ENCODE measurements at places on chromosomes 2 and 18. TPM values are rescaled to one million over a fixed set of nuclear protein-coding genes. Genes with fewer than 3 reads are reported as not detected.

Gene ICA1L
- total RNA-seq = 0.89 TPM

- no peak for DNase-seq
These were observed 9.1 kb downstream of the NGEF start for GRCh38 chr2:233003658-233004555.

Gene TCF4
- 424 TPM for total RNA-seq

DNA sequence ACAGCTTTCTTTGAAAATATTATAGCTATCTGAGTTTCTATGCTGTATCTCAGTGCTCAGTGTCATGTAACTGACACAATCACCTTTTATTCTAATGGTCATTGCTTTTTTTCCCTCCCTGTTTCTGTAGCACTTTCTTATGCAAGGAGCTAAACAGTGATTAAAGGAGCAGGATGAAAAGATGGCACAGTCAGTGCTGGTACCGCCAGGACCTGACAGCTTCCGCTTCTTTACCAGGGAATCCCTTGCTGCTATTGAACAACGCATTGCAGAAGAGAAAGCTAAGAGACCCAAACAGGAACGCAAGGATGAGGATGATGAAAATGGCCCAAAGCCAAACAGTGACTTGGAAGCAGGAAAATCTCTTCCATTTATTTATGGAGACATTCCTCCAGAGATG lies 56.4 kb downstream of the SCN2A start:
- no peak for DNase-seq

Gene SERPINB10
- not detected for total RNA-seq

DNA sequence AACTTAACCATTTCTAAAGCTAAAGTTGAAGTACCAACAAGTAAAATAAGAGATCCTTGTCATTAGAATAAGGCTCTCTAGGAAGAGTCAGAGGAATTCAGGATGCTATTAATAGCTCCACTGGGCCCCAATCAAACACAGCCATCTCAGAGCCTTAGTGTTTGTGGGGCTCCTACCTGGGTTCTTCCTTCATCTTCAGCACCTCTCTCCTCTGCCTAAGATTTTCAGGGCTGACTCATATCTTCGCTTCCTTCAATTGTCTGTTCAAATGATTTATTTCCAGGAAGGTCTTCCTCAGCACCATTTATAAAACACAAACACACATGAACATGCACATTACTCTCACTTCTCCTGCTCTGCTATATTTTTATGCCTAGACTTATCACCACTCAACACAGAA lies 119.5 kb downstream of the COL6A3 start:
- DNase-seq = no peak

Gene ITPRIPL1
- 4.0 TPM for total RNA-seq

DNA sequence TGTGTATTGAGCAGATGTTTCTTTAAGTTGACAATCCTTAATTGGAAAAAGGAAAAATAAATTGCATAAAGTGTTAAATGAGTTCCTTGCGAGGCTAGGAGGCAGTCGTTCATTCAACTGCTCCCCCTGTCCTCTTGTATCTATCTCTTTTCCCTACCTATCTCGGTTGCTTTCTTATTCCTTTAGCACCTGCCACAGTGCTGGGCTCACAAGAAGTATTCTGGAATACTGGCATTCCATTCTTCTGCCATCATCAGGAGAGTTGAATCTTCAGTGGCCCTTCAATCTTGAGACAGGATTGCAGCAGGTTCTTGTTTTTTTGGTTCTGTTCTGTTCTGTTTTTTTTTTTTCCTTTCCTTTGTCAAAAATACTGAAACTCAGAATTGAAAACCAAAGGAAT lies 143.1 kb upstream of the AQP4 start:
- DNase-seq = no peak

GRCh38 chr2:13682540-13683272 lies 949.8 kb upstream of the LRATD1 start:
- DNase-seq = peak; percentile 7

- no peak for DNase-seq
These were observed 267.6 kb upstream of the RAB12 start for GRCh38 chr18:8341481-8342230.

Gene PLEKHH2
- total RNA-seq = under 0.01 TPM

DNA sequence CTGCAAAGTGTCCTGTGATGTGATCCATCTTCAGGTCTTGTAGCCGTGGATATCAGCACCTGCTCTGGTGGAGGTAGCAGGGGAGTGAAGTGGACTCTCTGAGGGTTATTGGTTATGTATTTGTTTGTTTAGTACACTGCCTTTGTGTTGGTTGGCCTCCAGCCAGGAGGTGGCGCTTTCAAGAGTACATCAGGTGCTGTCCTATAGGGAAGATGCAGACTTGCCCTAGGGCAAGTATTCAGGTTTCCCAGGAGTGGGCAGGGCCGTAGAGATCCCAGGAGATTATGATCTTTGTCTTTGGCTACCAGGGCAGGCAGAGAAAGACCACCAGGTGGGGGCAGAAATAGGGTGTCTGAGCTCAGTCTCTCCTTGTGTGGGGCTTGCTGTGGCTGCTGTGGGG lies 411.8 kb downstream of the SOX11 start:
- no peak for DNase-seq

Gene CIB4
- not detected for total RNA-seq

Gene PCARE
- not detected for total RNA-seq

DNA sequence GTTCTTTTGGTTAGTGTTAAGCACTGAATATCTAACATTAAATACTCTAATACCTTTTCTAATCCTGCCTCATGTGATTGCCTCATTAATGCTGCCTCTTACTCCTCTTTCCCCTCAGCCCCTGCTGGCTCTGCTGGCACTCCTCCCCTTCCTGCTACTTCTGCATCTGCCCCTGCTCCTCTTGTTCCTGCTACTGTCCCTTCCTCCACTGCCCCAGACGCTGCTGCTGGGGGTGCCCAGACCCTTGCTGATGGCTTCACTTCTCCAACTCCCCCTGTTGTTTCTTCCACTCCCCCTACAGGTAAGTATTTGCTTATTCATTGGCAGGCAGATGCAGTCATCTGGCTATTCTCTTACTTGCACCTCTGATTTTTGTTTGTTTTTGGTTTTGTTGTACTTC lies 68.5 kb downstream of the ABI2 start:
- DNase-seq = no peak

- DNase-seq = peak; percentile 72
These were observed 3.9 kb downstream of the HEATR5B start for GRCh38 chr2:37080266-37080665.

- no peak for DNase-seq
These were observed 154.6 kb downstream of the LOXHD1 start for GRCh38 chr18:46502444-46502843.

Gene POMC
- 0.63 TPM for total RNA-seq

DNA sequence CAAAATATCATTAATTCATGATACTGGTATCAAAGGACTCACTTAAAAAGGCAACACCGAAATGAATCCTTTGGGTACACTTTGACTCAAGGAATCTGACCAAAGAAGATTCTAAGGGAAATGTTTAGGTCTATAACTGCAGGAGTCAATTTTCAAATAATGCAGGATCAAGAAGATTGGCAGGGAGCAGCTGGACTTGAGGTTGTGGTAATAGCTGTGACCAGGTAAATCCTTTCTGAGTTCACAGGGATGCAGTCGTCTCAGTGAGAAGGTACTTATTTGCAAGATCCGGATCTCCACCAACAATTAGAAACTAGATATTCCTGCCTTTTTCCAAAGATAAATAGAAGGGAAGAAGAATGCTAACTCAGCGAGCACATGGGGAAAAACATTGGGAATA lies 96.9 kb downstream of the SCN9A start:
- DNase-seq = no peak

DNA sequence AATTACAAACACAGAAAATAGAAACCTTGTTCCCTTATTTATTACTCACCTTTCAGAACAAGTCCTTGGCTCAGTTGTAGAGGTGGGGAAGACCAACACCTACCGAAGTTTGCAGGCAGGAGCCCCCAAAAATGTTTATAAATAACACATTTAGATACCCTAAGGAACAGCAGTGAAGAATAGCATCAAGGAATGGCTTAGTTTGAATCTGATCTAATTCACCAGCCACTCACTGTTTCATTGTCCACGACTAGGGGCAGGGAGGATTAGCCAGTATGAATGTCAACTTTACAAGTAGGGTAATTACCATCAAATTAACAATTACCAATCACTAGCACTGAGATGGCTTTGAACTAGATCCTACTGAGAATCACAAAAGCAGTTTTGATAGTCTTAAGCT lies 65.4 kb downstream of the PRPF40A start:
- DNase-seq = no peak

GRCh38 chr2:108184419-108184818 lies 55.3 kb upstream of the SULT1C3 start:
- DNase-seq = peak; percentile 9

Gene B3GNT7
- total RNA-seq = 7.2 TPM

- DNase-seq = peak; percentile 36
These were observed 544 bp downstream of the EVA1A start for GRCh38 chr2:75560022-75560767.

Measured in dermis microvascular lymphatic vessel endothelial cell (primary cell).